Mesenchymal stem cell (in vitro differentiated cells and primary cell): ENCODE measurements at places on chromosomes 16 and 17.
A peak's percentile ranks its signal among the peaks of the same experiment; 100 is the strongest.

- DNase-seq: peak; percentile 33
- H3K4me1 ChIP-seq: peaks cover 53% of the 10 kb centered on the region
- H3K27me3 ChIP-seq: peaks cover 44% of the 10 kb centered on the region
- peaks cover 4% of the 10 kb centered on the region for H3K36me3 ChIP-seq
Measured at GRCh38 chr16:58024486-58025350, 836 bp upstream of the MMP15 start.

GRCh38 chr16:66618588-66619375 is 14.3 kb downstream of the CMTM3 start:
- no peaks in the 10 kb centered on the region for H3K27me3 ChIP-seq
- H3K27ac ChIP-seq: peak overlapping the region; percentile 73
- H3K4me3 ChIP-seq: no peak overlapping the region
- peaks cover 25% of the 10 kb centered on the region for H3K36me3 ChIP-seq
- H3K4me1 ChIP-seq: peaks cover 32% of the 10 kb centered on the region
- peak; percentile 93 for DNase-seq

- H3K27ac ChIP-seq: no peak overlapping the region
- no peaks in the 10 kb centered on the region for H3K36me3 ChIP-seq
- no peaks in the 10 kb centered on the region for H3K27me3 ChIP-seq
- H3K4me1 ChIP-seq: no peaks in the 10 kb centered on the region
Measured at GRCh38 chr17:15883617-15884111, 61.3 kb upstream of the ADORA2B start.

GRCh38 chr16:29714396-29714795 is 31.4 kb downstream of the C16orf54 start:
- no peaks in the 10 kb centered on the region for H3K36me3 ChIP-seq
- no peak for DNase-seq
- no peak overlapping the region for H3K27ac ChIP-seq
- H3K27me3 ChIP-seq: no peaks in the 10 kb centered on the region

GRCh38 chr17:16639438-16639837 is 14.2 kb downstream of the ZNF624 start:
- no peak overlapping the region for H3K27ac ChIP-seq
- peaks cover 55% of the 10 kb centered on the region for H3K36me3 ChIP-seq
- peak overlapping the region; percentile 2 for H3K4me3 ChIP-seq
- H3K4me1 ChIP-seq: no peaks in the 10 kb centered on the region
- no peaks in the 10 kb centered on the region for H3K27me3 ChIP-seq

GRCh38 chr16:84614623-84614967 is 3.3 kb downstream of the COTL1 start:
- peaks cover 23% of the 10 kb centered on the region for H3K36me3 ChIP-seq
- DNase-seq: no peak
- H3K4me3 ChIP-seq: no peak overlapping the region

- no peak overlapping the region for H3K27ac ChIP-seq
- H3K4me1 ChIP-seq: peaks cover 13% of the 10 kb centered on the region
Measured at GRCh38 chr17:72982680-72983079, 109.8 kb downstream of the SLC39A11 start.

DNA sequence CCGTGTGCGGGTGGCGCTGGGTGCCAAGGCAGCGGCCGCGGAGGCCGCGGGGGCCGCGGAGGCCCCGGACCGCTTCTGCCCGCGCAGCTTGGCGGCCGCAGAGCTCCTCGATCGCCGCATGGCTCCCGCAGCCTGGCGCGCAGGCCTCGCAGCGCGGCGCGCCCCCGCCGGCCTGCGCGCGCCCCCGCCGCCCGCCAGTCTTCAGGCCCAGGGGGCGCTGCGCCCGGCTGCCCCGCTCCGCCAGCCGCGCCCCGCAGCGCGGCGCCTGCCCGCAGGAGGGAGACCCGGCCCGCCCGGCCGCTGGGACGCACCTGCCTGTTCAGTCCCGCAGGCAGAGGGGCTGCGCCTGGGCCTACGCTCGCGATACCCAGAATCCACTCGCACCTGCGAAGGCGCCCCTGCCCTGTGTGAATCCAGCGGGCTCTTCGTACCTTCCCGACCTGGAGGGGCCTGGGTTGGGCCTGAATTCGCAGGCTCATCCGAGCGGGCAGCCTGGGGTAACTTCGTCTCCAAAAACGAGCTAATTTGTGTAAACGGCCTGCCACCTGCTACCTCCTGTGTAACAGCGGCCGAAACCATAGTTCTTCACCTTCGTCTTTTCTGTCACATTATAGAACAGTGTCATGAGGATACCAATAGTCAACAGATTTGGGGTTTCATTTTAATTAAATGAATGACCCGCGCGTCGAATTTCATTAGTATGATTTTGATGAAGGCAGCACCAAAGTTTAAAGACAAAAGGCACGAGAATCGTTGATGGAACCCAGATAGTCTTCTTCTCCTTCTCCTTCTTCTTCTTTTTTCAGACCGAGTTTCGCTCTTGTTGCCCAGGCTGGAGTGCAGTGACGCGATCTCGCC is at the start of gene CENPV:
Gene CENPV, minus strand, starts transcription at position 153 of the 858 bp plus-strand sequence. Its CDS starts 33 bp downstream, at position 120.
- no peaks in the 10 kb centered on the region for H3K27me3 ChIP-seq
- peak; percentile 45 for DNase-seq
- no peak within 1 kb of the TSS for H3K27ac ChIP-seq
- H3K4me1 ChIP-seq: peaks cover 10% of the 10 kb centered on the region

- no peak overlapping the region for H3K4me3 ChIP-seq
- peaks cover 4% of the 10 kb centered on the region for H3K4me1 ChIP-seq
- H3K27me3 ChIP-seq: no peaks in the 10 kb centered on the region
- no peak overlapping the region for H3K27ac ChIP-seq
- peak; percentile 92 for DNase-seq
- H3K36me3 ChIP-seq: peaks cover 13% of the 10 kb centered on the region
Measured at GRCh38 chr16:84754353-84754856, 54.6 kb downstream of the USP10 start.

GRCh38 chr16:68416057-68417046 is 32.0 kb downstream of the SMPD3 start:
- H3K4me1 ChIP-seq: peaks cover 2% of the 10 kb centered on the region
- no peak overlapping the region for H3K4me3 ChIP-seq
- H3K27ac ChIP-seq: no peak overlapping the region
- no peak for DNase-seq
- H3K36me3 ChIP-seq: no peaks in the 10 kb centered on the region

- peaks cover 7% of the 10 kb centered on the region for H3K4me1 ChIP-seq
- peak overlapping the region; percentile 84 for H3K27ac ChIP-seq
- DNase-seq: no peak
- no peaks in the 10 kb centered on the region for H3K27me3 ChIP-seq
- H3K36me3 ChIP-seq: peaks cover 4% of the 10 kb centered on the region
Measured at GRCh38 chr17:35074711-35075707, 11.5 kb upstream of the RFFL start.
